ENCODE measurements at places on chromosomes 2 and 18.

- H3K4me3 ChIP-seq: no peak overlapping the region
- H3K4me1 ChIP-seq: peaks cover 21% of the 10 kb centered on the region
- no peak overlapping the region for H3K27ac ChIP-seq
- no peak for DNase-seq
- no peaks in the 10 kb centered on the region for H3K27me3 ChIP-seq
These were observed 16.1 kb upstream of the ACKR3 start for GRCh38 chr2:236553522-236553921.

DNA sequence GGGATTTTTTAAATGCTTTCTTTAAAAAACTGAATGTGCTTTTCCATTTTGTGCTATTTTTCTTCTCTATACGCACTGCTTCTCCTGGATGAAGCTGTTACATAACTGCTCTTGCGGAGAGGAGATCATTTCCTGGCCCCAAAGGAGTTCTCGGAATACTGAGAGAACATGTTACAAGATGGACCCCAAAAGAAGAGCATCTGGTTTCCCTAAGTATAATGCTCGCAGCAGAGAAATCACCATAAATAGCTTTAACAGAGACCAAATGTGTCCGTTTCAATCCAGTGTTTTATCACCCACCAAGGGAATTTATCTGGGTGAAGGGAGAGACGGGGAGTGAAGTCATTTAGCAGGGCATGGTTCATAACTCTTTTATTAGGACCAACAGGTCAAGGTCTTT is 80.1 kb downstream of the RBM43 start:
- H3K27ac ChIP-seq: no peak overlapping the region
- no peaks in the 10 kb centered on the region for H3K4me1 ChIP-seq
- H3K4me3 ChIP-seq: no peak overlapping the region
- H3K36me3 ChIP-seq: no peaks in the 10 kb centered on the region
- peaks cover 41% of the 10 kb centered on the region for H3K27me3 ChIP-seq

DNA sequence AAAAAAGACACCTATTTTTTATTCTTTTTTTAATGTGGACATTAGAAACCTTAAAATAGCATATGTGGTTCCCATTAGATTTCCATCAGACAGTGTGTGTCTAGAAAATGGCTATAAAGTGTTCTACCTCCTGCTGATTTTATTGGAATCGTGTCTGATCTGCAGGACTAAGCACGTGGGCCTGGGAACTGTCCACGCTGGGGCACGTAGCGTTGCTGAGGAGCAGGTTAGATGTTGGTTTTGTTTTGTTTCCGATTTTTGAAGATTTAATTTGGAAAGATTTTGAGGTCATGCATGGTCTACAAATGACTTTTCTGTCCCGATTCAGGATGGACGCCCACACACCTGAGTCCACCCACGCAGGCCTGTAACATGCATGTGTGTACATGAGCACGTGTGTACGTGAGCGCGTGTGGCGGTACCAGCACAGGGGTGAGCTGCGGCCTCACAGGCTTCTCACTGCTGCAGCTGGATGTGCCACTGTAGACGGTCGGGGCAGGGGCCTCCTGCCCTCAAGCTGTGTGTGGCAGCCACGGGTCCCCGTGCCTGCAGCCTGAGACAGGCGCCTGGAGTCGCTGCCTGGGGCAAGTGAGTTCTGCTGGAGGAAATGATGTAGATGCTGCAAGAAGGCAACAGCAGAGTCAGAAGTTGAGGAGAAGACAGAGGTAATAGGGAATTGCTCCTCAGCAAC is 99.7 kb upstream of the CTDP1 start:
- H3K27me3 ChIP-seq: no peaks in the 10 kb centered on the region
- no peaks in the 10 kb centered on the region for H3K4me1 ChIP-seq
- H3K36me3 ChIP-seq: no peaks in the 10 kb centered on the region
- H3K27ac ChIP-seq: no peak overlapping the region
- no peak for DNase-seq

DNA sequence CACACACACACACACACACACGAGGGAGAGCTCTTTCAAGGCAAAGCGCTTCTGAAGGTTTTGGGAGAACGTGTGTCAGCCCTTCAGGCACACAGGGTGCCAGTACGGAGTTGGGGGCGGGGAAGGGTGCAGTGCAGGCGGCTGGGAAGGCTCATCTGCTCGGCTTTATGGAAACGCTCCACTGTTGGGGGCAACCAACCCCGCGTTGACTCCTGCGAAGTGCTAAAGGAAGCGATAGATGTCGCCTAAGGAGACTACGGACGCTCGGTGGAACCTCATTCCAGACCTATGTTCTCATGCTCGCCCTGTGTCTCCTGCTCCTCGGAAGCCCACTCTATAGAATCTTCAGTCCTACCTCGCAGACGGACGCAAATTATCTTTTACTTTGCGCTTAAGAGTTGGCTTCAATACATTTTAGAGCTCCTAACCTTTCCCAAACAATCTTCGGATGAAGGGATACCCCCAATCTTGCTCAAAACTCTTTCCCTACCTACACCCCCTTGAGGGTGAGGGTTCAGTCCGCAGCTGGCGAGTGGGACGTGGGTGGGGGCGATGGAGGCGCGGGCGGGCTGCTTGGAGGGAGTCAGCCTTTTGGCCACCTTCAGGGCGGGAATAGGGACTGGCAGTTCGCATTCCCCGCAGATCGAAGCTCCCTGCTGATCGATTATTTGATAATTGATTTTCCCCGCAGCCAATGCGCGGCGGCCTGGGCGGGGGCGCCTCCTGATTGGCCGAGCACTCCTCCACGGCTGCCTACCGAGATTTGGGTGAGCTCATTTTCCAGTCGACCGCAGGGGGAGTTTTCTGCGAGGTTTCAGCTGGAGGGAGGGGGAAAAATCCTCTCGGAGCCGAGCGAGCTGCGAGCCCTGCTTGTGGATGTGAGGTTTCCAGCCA is 1.9 kb upstream of the MEIS1 start:
- peak overlapping the region; percentile 74 for H3K4me3 ChIP-seq
- no peaks in the 10 kb centered on the region for H3K27me3 ChIP-seq
- peaks cover 35% of the 10 kb centered on the region for H3K36me3 ChIP-seq
- peaks cover 19% of the 10 kb centered on the region for H3K4me1 ChIP-seq

DNA sequence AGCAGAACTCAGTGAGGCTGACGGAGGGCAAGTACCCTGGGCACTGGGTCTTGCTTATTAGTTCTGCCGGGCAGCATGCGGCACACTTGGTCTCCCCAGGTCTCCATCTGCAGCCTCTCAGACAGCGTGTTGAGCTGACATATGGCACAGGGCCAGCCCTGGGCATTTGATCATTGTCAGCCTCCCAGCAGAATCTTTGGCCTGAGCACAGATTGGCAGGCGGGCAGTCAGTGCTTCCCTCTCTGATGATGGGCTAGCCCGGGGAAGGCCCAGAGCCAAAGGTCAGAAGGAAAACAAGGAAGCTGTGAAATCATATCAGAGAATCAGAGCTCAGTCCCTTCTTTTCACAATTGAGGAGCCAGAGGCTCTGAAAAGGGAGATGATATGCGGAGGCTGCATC is 150.1 kb upstream of the LRRTM1 start:
- H3K27ac ChIP-seq: no peak overlapping the region
- H3K4me1 ChIP-seq: no peaks in the 10 kb centered on the region
- H3K4me3 ChIP-seq: no peak overlapping the region

DNA sequence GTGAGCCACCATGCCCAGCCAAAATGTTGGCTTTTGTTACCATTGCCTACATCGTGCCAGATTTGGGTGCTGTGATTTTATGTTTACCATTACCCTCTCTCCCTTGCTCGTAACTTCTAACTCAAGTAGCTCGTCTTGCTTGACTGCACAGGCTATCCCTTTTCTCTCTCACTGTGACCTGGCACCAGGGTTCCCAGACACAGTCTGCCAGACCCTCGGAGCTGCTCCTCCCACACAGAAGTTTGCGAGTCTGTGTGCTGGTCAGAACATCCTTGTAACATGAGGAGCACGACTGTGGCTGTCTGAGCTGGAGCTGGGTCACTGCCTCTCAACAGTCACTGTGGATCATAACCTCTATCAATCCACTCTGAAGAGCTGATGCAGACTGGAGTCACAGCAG is 152.5 kb upstream of the ACKR3 start:
- DNase-seq: no peak
- no peaks in the 10 kb centered on the region for H3K36me3 ChIP-seq
- no peak overlapping the region for H3K4me3 ChIP-seq
- peaks cover 86% of the 10 kb centered on the region for H3K27me3 ChIP-seq
- H3K4me1 ChIP-seq: no peaks in the 10 kb centered on the region

DNA sequence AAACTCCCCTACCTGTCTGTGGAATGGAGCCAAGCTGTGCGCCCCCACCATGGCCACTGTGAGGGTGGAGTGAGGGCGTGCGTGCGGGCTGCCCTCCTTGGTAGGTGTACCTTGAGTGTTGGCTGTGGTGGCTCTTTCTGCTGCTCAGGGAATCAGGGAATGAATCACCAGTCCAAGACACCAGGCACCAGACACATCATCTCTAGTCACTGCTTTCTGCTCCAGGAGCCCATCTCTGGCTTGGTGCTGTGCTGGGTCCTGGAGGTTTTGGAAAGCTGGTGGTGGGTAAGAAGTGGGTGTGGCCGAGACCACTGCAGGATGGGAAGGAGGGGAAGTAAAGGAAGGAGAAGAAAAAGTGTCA is 209.9 kb downstream of the SEPTIN10 start:
- H3K27me3 ChIP-seq: peaks cover 90% of the 10 kb centered on the region
- no peaks in the 10 kb centered on the region for H3K36me3 ChIP-seq
- H3K4me1 ChIP-seq: no peaks in the 10 kb centered on the region
- H3K27ac ChIP-seq: no peak overlapping the region
- no peak for DNase-seq
- H3K4me3 ChIP-seq: no peak overlapping the region

DNA sequence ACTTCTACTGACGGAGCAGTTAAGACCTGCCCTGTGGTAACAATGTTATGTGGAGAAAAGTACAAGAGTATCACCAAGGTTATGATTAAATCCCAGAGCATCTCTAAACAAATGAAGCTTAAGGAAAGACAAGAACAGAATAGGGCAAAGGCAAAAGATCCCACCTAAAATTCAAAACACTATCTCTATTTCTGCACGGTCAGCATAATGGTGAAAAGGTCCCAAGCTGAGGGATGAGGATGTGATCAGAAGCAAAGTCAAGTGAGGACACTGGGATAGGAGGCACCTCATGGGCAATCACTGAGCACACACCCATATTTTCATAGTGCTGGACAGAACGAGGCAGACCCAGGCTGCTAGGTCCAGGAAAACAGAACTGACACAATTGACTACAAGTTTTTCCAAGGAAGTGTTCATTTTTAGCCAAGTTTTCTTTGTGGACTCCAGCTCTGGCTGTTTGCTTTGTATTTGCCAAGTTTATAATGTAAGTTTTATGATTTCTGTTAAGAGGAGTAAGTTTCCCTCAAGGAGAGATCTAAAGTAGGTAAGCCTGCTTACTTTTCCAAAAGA is 77.8 kb downstream of the NCKAP5 start:
- no peaks in the 10 kb centered on the region for H3K27me3 ChIP-seq
- H3K4me3 ChIP-seq: no peak overlapping the region
- H3K36me3 ChIP-seq: no peaks in the 10 kb centered on the region
- H3K27ac ChIP-seq: no peak overlapping the region
- DNase-seq: no peak
- H3K4me1 ChIP-seq: peaks cover 16% of the 10 kb centered on the region

Data from Calu3 (cell line).